Activated CD4-positive, alpha-beta T cell treated with anti-CD3 and anti-CD28 coated beads, Interleukin-2, amount 50 U/mL, for 4 hours (primary cell): ENCODE measurements at places on chromosomes 2 and 18.

DNA sequence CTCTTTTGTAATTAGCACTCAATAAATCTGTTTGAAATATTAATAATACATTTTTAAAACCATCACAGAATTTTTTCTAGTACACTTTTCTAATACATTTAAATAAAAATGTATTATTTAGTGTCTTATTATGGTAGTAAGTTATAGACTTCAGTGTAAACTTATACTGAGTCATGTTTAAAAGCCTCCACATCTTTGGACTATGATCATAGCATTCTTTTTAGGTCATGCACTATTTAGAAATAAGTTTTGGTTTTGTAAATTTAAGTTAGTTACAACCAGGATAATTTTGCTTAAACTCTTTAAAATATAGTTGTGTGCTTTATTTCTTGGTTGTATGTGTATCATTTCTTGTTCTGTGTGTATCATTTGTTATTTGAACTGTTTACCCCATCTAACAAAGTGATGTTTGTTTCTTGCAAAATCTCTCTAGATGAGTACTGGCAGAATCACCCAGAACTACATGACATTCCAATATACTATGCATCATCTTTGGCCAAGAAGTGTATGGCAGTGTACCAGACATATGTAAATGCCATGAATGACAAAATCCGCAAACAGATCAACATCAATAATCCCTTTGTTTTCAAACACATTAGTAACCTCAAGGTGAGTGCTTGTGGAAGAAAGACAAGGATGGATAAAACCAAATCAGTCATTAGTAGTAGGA lies 16.7 kb downstream of the CPSF3 start:
- no peak for DNase-seq

GRCh38 chr2:126972279-126972626 lies 73.6 kb downstream of the TEX51 start:
- DNase-seq, result no peak

GRCh38 chr2:114049826-114050225 lies 159.9 kb downstream of the ACTR3 start:
- DNase-seq, result no peak

GRCh38 chr2:46845542-46846486 lies 69.8 kb downstream of the MCFD2 start:
- DNase-seq, result no peak

DNA sequence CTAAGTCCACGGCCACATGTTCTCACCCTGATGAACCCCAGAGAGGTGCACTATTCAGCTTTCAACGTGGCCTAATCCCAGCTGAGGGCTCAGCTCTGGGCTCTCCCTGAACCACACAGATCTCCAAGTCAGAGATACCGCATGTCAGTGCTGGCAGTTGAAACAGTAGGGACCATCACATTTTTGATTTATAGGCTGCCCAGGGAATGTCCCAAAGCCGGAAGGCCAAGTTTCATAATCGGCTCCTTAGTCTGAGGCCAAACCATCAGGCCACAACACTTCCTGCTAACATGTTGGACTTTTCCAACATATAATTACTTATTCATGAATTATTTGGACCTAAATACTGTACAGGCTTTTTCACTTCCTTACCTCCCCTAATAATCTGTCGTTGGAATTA lies 91.9 kb upstream of the KLHL29 start:
- no peak for DNase-seq

GRCh38 chr2:53275743-53276142 lies 491.9 kb upstream of the CHAC2 start:
- DNase-seq, result no peak

- no peak for DNase-seq
Measured at GRCh38 chr2:215413484-215413777, 22.4 kb downstream of the FN1 start.

GRCh38 chr2:145753966-145754365 lies 1234.0 kb upstream of the ZEB2 start:
- DNase-seq, result no peak
